Large intestine (tissue), 12 donors: ENCODE measurements at places on chromosomes 12 and 14. TPM values are rescaled to one million over a fixed set of nuclear protein-coding genes. Genes with fewer than 3 reads are reported as not detected.

GLIPR1L1 gene
- polyA plus RNA-seq = 0.27 TPM

E2F7 gene
- 3.7 TPM for polyA plus RNA-seq

MYG1 gene
- 46.3 TPM for polyA plus RNA-seq

DEPDC4 gene
- polyA plus RNA-seq = 5.5 TPM

CDKN1B gene
- polyA plus RNA-seq = 85.9 TPM
